ENCODE measurements at places on chromosomes 11 and 22. TPM values are rescaled to one million over a fixed set of nuclear protein-coding genes. Genes with fewer than 3 reads are reported as not detected.

- no peak for DNase-seq
Measured at GRCh38 chr11:114233755-114234154, 62.4 kb upstream of the NNMT start.

Gene CARD16
- 9.3 TPM for total RNA-seq

DNA sequence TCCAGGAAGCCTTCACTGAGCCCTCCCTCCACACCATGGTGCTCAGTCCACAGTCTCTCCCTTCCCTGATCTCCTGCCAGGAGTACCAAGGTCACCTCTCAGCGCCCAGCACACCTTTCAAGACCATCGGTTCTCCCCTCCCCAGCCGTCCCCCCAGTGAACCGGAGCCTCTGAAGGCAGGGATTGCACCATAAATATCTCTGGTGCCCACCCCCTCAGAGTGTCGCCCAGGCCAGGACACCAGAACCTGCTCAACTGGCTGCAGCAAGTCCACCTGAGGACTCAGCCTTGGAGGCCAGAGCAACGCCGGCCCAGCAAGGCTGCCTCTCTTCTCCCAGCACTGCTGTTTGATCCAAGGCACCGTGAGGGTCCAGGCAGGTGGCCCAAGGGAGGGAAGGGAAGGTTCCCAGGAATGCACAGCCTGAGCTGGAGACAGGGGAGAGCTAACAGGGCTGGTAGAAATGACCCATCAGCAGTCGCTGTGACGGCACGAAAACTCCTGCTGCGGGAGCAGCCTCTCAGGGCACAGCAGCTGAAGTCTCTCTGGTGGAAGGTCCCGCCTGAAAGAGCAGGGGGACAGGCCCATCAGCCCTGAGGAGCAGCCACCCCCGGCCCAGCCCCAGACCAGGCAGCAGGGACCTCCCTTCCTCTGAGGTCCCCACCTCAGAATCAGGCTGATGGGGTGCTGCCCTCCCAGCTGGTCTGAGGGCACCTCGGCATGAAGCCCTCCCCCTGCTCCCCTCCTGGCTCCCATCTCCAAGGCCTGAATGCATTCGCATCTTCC, 80.3 kb downstream of the BUD13 start:
- DNase-seq: no peak

DNA sequence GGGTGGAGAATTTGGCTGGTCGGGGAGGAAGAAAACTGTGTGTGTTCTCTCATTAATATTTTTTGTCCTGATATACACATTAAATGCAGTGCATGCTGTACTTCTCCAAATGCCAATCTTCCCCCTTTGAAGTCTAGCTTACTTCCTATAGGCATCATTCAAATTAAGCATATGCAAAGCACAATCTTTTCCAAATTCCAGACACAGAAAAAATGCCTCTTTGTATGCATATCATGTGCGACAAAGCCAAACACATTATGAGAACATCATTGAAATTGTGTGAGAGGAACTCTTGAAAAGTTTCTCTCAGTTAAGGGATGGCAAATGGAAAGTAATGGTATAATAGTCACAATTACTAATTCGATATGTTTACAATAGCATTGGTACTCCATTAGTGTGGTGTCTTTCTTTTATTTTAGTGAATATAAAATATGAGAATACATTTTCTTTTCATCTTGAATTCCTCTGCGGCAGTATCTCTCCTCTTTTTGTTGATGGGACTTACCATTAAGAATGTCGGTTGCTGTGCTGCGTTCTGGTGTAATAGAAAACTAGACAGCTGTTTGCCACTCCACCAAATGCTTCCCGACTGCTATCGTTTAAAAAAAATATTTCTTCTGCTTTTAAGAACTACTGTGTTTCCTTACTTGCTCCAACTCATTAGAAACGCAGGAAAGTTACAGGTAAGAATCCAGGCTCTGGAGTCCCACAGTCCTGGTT, 19.3 kb upstream of the NRIP3 start:
- no peak for DNase-seq

DNA sequence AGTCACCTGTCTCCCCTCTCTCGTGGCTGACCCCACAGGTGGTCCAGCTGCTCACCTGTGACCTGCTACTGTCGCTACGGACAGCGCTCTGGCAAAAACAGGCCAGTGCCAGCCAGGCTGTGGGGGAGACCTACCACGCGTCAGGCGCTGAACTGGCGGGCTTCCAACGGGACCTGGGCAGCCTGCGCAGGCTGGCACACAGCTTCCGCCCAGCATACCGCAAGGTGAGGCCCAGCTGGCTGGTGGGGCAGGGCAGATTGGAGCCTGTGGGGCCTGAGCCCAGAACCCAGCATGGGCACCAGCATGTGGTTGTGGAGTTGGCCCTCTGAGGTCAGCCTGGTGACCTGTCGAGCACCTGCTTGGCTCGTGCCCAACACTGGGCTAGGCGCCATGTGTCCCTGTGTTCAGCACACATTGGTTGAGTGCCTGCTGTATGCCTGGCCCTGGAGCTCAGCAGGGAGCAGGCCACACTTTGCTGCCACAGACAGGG, 11.9 kb downstream of the SHISA8 start:
- DNase-seq: no peak

Gene PHLDB1
- total RNA-seq: 265 TPM

- DNase-seq: no peak
Measured at GRCh38 chr11:19232910-19233503, 7.7 kb downstream of the E2F8 start.

- peak; percentile 27 for DNase-seq
Measured at GRCh38 chr22:30605449-30606110, 1.4 kb upstream of the TCN2 start.

Gene MMP8
- not detected for total RNA-seq

GRCh38 chr11:34680918-34681586, 60.2 kb downstream of the EHF start:
- DNase-seq: no peak

Gene CCDC157
- total RNA-seq: 28.0 TPM

DNA sequence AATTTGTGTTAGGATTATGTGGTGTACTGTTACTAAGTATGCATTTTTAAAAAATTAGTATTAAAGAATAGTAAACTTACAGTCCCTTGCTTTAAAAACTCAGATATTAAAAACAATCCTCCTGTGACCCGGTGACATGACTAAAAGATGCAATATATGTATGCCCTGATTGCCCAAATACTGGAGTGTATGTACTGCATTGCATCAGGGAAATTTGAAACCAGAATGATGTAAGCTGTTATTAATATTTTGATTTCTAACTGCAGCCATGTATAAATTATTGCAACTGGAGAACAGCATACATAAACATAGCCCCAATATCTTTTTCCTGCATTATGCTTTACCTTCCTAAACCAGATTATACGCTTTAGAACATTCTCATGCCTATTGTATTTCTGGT, 3.7 kb upstream of the HSPA8 start:
- no peak for DNase-seq

DNA sequence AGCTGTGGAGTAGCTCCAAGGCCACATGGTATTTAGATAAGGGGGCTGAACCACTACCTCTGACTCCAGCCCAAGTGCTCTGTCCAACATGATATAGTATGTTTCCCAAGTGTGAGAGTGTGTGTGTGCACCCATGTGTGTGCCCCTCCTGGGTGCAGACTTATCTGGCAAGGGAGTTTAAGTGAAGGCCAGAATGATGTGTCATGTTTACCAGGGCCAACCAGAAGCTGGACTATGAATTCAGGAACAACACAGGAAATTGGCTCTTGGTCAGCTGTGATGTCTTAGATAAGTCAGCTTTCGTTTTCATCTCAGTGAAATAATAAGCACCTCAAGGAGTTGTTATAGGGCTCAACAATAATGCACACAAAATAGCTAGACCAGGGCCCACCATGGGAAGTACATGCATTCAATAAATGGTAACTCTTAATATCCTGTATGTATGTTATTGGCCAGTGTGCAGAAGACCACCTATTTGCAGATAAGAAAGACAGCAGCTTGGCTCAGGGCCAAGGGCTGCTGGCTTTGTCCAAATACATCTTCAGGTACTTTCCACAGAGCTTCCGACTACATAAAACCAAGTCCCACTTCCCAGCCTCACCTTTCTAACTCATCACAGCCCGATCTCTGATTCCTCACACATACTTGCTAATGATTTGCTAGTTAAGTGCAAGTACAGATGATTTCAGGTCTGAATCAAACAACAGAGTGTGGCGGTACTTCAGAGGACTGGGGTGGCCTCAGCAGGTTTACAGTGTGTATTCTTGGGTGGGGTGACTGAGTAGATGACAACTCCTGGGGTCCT, 120.9 kb downstream of the ME3 start:
- DNase-seq: no peak

DNA sequence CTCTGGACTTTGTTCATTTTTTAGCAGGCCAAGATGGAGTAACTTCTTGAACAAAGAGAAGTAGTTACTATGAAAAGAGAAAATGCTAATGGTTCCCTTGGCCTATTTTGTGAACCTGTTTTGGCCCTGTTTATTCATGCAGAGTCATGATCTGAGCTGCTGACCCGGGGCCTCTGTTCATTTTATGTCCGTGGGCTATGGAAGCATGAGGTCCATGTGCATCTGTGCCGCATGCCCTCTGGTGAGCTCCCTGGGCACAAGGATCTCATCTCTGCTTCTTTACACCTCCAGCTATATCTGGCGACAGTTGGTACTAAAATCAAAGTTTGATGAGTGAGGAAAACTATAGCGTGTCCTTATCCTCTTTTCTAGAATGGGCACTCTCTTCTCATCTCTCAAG, 1.0 kb downstream of the PIWIL4 start:
- no peak for DNase-seq

DNA sequence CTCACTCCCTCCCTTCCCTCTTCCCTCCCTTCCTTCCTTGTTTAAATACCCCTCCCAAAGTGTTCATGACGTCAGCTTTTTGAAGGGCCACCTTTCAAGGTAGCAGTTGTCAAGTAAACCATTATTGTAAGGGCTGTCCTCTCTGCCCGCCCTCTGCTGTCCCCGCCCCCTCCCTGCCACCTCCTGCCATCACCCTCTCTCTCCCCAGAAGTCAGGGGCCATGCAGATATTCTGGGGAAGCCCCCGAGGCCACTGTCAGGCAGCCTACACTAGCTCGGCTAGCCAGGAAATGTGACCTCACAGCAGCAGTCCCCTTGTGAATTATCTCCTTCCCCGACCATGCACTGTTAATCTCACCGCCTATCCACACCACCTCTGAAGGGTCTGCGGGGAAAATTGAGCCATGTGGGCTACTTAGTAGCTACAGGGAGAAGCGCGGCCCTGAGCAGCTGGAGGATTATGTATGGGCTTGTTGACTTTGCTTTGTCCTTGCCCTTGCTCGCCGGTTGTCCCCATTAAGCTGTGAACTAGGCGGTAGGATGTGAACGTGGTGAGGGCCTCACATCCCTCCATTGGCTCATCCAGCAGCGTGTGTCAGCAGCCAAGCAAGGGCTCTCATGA, 42.1 kb upstream of the ATXN10 start:
- no peak for DNase-seq

Gene ST13
- 243 TPM for total RNA-seq

- peak; percentile 29 for DNase-seq
Measured at GRCh38 chr22:19292458-19293230, 1.1 kb upstream of the CLTCL1 start.

Gene NDUFV1
- total RNA-seq: 143 TPM

- no peak for DNase-seq
Measured at GRCh38 chr22:23250785-23251363, 70.6 kb downstream of the BCR start.

Gene ARHGAP8
- total RNA-seq: 0.45 TPM

GRCh38 chr11:110425751-110426545, 3.8 kb upstream of the FDX1 start:
- no peak for DNase-seq

Gene PIH1D2
- 1.5 TPM for total RNA-seq

DNA sequence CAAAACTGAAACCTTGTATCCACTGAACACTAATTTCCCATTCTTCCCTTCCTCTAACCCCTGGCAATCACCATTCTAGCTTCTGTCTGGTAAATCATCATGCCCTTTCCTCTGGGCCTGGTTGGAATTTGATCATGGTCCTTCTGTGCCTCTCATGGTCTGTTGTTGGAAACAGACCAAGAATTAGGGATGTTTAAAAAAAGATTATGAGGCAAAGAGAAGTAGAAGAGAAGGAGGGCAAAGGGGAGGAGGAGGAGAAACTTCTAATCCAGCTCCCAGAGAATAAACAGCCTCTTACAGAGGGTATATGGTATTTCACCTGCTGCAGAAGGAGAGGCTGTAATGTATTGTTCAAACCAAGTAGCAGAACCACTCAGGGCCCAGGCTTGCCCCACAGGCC, 10.6 kb downstream of the BCO2 start:
- no peak for DNase-seq

Gene MMP11
- total RNA-seq: 34.7 TPM
